ENCODE measurements at places on chromosomes 4 and X.

GRCh38 chrX:50691820-50692219, 122.2 kb downstream of the SHROOM4 start:
- peak; percentile 5 for DNase-seq

GRCh38 chr4:103753868-103754653, 34.3 kb upstream of the TACR3 start:
- no peak for DNase-seq

DNA sequence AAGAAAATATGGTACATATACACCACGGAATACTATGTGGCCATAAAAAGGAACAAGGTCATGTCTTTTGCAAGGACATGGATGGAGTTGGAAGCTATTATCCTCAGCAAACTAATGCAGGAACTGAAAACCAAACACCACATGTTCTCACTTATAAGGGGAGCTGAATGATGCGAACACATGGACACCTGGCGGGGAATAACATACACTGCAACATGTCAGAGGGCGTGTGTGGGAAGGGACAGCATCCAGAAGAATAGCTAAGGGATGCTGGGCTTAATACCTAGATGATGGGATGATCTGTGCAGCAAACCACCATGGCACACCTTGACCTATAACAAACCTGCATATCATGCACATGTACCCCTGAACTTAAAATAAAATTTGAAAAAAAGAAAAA, 19.5 kb upstream of the CNKSR2 start:
- DNase-seq, result no peak

DNA sequence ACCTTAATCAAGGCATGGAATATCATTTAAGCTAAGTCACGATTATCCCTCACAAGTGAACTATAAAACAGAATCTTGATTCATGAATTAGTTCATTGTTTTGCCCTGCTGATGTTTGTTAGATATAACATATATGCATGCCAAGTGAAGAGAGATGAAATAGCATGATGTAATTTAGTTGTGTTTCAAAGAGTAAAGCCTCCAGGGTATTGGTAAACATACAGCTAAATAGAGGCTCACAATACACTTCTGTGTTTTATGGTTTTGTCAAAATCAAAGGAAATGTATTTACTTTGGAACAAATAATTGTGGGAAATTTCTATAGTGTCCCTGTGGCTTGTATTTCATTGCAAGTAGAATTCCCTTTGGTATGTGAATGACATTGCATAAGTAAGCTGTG, 69.0 kb upstream of the LEF1 start:
- DNase-seq, result no peak

GRCh38 chr4:8356856-8357255, 83.7 kb downstream of the ACOX3 start:
- DNase-seq, result no peak

- no peak for DNase-seq
Observed at GRCh38 chr4:71537551-71538065, 198.8 kb downstream of the SLC4A4 start.

Data from COR-L47 (cell line).